ENCODE measurements at places on chromosomes 13 and 19.

GRCh38 chr19:17681505-17682125 lies 6.5 kb downstream of the UNC13A start:
- no peak for DNase-seq

GRCh38 chr13:43260999-43261398 lies 237.6 kb downstream of the DNAJC15 start:
- DNase-seq: no peak

DNA sequence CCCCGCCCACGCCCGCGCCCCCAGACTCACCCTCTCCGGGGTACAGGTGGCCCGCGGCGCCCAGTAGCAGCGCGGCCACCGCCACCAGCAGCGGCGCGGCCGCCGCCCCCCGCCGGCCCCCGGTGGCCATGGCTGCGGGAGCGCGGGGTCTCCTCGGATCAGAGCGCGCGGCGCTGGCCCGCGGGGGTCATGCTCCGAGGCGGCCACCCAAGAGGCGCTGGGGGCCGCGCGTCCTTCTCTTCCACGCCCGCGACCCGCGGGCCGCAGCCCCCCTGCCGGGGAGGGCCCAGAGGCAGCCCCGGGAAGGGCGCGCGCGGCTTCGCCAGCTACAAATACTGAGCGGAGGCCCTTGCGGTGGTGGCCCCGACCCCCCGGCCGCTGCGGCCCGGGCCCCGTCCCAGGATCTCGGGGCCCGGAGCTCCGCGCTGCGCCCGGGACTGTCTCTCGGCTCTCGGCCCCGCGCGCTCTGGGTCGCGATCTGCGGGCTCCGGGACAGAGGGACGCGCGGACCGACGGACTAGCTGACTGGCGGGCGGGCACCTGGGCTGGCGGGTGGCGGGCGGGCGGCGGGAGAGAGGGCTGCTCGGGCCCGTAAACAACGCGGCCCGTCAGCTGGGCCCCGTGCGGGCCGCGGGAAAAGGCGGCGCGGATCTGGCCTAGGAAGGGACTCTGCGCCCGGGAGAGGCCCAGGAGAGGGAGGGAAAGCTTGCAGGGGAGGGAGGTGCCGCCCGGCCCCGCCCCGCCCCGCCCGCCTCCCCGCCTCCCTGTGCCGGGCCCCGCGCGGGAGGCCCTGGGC lies at the start of gene INSR:
TSS of gene INSR (minus strand) at position 653 of the 796 bp plus-strand sequence. CDS start at position 130, 523 bp downstream.
- peak; percentile 32 for DNase-seq

- no peak for DNase-seq
These were observed 22.5 kb downstream of the GATAD2A start for GRCh38 chr19:19427944-19428343.

DNA sequence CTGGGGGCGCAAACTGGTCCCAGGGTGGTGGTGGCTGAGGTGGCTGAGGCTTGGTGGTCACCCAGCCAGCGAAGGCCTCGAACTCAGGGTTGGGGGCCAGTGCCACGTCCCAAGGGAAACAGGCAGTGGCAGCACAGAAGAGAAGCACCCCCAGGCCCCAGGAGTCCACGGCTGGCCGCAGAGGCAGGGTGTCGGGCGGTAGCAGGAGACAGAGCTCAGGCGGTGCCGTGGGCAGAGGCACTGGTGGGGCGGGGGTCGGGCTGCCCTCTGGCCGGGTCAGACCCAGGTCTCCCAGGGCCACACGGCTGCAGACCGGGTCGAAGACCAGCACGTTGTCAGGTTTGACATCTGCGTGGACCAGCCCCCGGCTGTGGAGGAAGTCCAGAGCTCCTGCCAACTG lies 4.2 kb upstream of the SBK2 start:
- no peak for DNase-seq

GRCh38 chr13:59679254-59679653 lies 484.5 kb downstream of the DIAPH3 start:
- no peak for DNase-seq

DNA sequence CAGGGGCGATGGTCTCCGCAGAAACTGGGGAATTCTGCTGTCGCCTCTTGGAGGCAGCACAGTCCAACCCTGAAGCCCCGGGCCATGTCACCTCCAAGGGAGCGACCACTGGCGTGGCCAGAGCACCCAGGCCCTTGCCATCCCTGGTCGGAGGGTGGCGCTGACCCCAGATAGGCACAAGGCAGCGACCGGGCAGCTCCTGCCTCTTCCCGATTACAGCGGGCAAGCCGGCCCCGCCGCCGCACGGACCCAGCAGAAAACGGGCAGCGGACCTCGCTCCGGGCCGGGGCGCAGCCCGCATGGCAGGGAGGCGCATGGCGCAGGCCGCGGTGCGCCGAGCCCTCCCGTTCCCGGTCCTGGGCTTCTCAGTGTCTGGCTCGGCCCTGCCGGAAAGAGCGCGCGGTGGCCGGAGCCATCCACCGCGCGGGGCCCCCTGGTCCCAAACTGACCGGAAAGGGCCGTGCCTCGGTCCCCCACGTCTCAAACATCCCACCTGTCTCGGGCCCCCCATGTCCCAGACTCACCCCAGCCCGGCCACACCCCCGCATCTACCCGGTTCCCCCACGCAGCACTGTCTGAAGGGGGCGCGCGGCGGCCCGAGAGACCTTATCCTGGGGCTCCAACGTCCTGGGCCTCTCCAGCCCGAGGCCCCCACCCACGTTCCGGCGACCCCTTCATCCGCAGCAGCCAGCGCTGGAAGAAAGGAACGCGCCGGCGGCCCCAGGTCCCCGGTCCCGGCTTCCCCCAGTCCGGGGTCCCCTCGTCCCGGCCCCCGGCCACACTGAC lies 727 bp downstream of the CERS1 start:
- DNase-seq: no peak

- DNase-seq: no peak
These were observed 20.1 kb upstream of the CAMSAP3 start for GRCh38 chr19:7575434-7576040.

GRCh38 chr13:77860507-77860981 lies 58.1 kb downstream of the EDNRB start:
- no peak for DNase-seq

GRCh38 chr19:40805258-40805868 lies 6.4 kb downstream of the EGLN2 start:
- no peak for DNase-seq

DNA sequence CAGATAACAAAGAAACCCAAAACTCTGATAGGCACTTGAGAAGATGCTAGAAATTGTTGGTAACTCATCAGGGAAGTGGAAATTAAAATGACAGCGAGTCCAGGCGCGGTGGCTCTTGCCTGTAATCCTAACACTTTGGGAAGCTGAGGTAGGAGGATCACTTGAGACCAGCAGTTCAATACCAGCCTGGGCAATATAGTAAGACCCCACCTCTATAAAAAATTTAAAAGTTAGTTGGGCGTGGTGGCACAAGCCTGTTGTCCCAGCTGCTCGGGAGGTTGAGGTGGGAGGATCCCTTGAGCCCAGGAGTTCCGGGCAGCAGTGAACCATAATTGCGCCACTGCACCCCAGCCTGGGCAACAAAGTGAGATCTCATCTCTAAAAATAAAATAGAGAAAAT lies 2.6 kb upstream of the RYR1 start:
- no peak for DNase-seq

- no peak for DNase-seq
These were observed 32.5 kb upstream of the RAP2A start for GRCh38 chr13:97401421-97401820.

- no peak for DNase-seq
These were observed 29.2 kb upstream of the PEPD start for GRCh38 chr19:33550768-33551167.
